Heart right ventricle (tissue), 16 donors: ENCODE measurements at places on chromosomes 4 and X. TPM values are rescaled to one million over a fixed set of nuclear protein-coding genes. Genes with fewer than 3 reads are reported as not detected.

Gene CXCL3
- 1.9 TPM for total RNA-seq

Gene IL3RA
- 4.5 TPM for total RNA-seq

Gene DDX3X
- 143 TPM for total RNA-seq

Gene SUPT20HL1
- total RNA-seq = not detected

Gene PTPN13
- 2.5 TPM for total RNA-seq

Gene F11
- total RNA-seq = not detected

Gene WAS
- 14.3 TPM for total RNA-seq

DNA sequence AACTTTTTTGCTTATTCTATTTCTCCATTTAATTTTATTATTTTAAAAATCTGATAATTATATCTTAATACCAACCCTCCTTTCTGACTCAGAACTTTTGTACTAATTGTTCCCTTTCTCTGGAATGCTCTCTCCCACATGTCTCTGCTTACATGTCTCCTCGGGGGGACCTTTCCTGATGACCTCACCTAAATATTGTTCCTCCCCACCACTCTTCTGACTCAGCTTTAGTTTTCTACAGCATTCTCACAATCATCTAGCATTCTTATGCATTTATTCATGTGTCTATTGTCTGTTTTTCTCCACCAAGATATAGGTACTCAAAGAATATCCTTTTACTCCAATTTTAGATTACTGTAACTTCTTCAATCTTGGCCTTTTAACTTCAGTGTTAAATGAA lies 128.7 kb downstream of the MSL3 start:
- no peaks in the 10 kb centered on the region for H3K36me3 ChIP-seq
- H3K4me3 ChIP-seq = no peak overlapping the region
- DNase-seq = no peak

DNA sequence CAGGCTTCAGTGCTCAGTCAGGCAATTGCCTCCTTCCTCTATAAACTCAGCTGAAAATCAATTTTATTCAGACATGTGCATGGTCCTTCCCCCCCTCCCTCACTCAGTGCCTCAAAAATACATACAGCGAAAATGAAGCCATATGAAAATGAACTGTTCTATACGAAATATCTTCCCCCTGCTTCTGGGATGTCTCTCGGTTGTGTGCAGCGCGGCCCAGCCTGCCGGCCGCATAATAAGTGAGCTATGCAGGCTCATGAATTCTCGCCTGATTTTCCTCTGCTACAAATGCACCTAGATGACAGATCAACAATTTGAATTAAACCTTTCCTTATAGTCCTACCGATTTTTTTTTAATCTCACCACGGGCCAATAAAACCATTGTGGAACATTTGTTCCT lies 252.9 kb downstream of the CRLF2 start:
- no peak overlapping the region for H3K27ac ChIP-seq
- H3K27me3 ChIP-seq = no peaks in the 10 kb centered on the region
- no peaks in the 10 kb centered on the region for H3K36me3 ChIP-seq
- no peak overlapping the region for H3K4me3 ChIP-seq
- H3K4me1 ChIP-seq = no peaks in the 10 kb centered on the region

DNA sequence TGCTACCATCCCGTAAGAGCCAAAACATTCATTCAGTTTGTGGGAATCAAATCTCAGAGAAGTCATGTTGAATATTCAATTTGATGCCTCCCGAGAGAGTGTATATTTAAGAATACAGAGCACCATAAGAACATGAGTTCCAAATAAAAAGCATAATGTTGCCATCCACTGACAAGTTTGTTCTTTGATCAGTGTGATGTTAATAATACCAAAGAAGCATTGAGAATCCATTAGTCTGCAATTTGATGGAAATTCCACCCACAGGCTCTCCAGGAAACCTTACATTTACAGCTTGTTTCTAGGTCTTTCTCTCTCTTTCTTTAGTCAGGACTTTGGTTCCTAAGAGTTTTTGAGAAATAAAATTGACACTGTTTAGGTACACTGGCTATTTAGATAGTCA lies 200.6 kb upstream of the SFRP2 start:
- H3K27me3 ChIP-seq = no peaks in the 10 kb centered on the region
- no peaks in the 10 kb centered on the region for H3K4me1 ChIP-seq
- no peak overlapping the region for H3K4me3 ChIP-seq
- H3K27ac ChIP-seq = no peak overlapping the region
- no peaks in the 10 kb centered on the region for H3K36me3 ChIP-seq
- DNase-seq = no peak

GRCh38 chr4:94653984-94654609 lies 103.7 kb upstream of the BMPR1B start:
- H3K27ac ChIP-seq = no peak overlapping the region
- no peaks in the 10 kb centered on the region for H3K27me3 ChIP-seq
- no peak overlapping the region for H3K4me3 ChIP-seq
- DNase-seq = no peak
- peaks cover 23% of the 10 kb centered on the region for H3K4me1 ChIP-seq

- H3K4me1 ChIP-seq = peaks cover 12% of the 10 kb centered on the region
- H3K27ac ChIP-seq = no peak overlapping the region
- H3K36me3 ChIP-seq = no peaks in the 10 kb centered on the region
- H3K27me3 ChIP-seq = no peaks in the 10 kb centered on the region
- no peak for DNase-seq
- H3K4me3 ChIP-seq = no peak overlapping the region
Measured at GRCh38 chrX:133609166-133609565, 193.9 kb upstream of the GPC4 start.

GRCh38 chrX:106987488-106987887 lies 12.5 kb downstream of the MORC4 start:
- DNase-seq = no peak
- H3K27ac ChIP-seq = no peak overlapping the region
- H3K27me3 ChIP-seq = no peaks in the 10 kb centered on the region
- no peaks in the 10 kb centered on the region for H3K36me3 ChIP-seq
- no peaks in the 10 kb centered on the region for H3K4me1 ChIP-seq
- no peak overlapping the region for H3K4me3 ChIP-seq

DNA sequence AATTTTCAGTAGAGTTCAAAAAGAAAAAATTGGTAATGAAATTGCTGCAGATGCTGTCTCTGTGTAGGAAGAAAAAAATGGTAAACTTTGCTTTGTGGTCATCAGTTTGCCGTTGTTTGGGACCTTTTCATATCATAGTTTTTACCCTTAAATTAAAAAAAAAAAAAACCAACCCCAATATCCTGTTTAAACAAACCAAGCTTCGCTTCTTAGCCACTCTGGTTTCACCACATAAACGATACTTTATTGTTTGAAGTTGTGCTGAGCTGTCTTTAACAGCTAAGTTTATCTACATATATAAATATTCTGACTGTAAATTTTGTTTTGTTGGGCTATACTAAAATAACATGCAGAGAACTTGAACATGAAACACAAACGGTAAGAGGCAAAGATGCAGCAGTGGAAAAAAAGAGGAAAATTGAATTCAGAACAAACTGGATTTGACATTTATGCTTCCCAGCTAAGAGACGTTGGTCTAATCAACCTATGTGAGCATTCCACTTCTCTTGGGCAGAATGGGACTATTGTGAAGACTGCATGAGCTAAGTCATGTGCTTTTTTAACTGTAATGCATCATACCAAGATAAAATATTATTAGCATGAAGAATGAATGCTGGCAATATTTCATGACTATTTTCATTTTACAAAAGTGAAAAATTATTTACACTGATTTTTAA lies 15.7 kb upstream of the H2AZ1 start:
- no peaks in the 10 kb centered on the region for H3K27me3 ChIP-seq
- no peaks in the 10 kb centered on the region for H3K4me1 ChIP-seq
- no peak overlapping the region for H3K4me3 ChIP-seq
- DNase-seq = no peak
- H3K36me3 ChIP-seq = no peaks in the 10 kb centered on the region

DNA sequence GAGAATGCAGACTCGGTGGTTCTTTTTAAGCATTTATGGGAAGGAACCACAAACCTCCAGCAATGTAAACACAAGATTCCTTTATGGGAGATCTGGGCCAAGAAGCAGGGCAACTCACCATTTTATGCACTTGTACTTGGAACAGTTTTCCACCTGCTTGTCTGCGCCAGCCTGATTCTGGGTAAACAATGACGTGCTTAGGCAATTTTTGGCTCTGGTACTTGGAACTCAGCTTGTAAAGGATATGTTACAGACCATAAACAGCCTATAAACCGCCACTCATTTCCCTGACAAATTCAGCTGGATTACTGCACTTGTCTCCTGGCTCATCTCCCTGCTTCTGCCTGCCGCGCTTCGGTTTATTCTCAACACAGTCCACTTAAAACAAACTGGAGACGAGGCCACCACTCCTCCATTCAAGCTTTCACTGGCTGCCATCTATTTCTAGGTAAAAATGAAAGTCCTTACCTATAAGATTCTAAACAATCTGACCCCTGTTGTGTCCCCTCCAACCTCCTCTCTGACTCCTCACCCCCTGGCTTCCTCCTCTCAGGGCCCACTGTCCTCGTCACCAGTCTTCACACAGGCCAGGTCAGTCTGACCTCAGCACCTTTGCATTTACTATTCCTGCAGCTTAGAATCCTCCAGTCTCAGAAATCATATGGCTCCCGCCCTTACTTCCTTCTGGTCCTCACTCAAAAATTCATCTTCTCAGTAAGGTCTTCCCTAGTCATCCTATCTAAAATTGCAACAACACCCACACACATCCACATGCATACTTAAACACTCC lies 205.9 kb upstream of the GALNT7 start:
- no peaks in the 10 kb centered on the region for H3K36me3 ChIP-seq
- no peak overlapping the region for H3K4me3 ChIP-seq
- H3K4me1 ChIP-seq = no peaks in the 10 kb centered on the region
- H3K27me3 ChIP-seq = no peaks in the 10 kb centered on the region
- H3K27ac ChIP-seq = no peak overlapping the region

DNA sequence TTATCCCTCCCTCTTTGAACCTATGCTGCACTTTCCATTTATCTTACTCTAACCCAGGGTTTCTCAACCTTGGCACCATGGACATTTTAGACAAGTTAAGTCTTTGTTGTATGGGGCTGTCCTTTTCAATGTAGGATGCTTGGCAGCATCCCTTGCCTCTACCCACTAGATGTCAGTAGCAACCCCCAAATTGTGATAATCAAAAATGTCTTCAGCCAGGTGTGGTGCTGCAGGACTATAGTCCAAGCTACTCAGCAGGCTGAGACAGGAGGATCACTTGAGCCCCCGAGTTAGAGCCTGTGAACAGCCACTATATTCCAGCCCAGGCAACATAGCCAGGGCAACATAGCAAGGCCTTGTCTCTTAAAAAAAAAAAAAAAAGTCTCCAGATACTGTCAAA lies 7.0 kb downstream of the LRCH2 start:
- H3K36me3 ChIP-seq = no peaks in the 10 kb centered on the region
- no peaks in the 10 kb centered on the region for H3K4me1 ChIP-seq
- no peak for DNase-seq
- peaks cover 84% of the 10 kb centered on the region for H3K27me3 ChIP-seq
- no peak overlapping the region for H3K27ac ChIP-seq

- no peak overlapping the region for H3K4me3 ChIP-seq
- H3K27me3 ChIP-seq = peaks cover 90% of the 10 kb centered on the region
- H3K27ac ChIP-seq = no peak overlapping the region
- no peak for DNase-seq
Measured at GRCh38 chr4:118350961-118351360, 1.8 kb downstream of the PRSS12 start.

DNA sequence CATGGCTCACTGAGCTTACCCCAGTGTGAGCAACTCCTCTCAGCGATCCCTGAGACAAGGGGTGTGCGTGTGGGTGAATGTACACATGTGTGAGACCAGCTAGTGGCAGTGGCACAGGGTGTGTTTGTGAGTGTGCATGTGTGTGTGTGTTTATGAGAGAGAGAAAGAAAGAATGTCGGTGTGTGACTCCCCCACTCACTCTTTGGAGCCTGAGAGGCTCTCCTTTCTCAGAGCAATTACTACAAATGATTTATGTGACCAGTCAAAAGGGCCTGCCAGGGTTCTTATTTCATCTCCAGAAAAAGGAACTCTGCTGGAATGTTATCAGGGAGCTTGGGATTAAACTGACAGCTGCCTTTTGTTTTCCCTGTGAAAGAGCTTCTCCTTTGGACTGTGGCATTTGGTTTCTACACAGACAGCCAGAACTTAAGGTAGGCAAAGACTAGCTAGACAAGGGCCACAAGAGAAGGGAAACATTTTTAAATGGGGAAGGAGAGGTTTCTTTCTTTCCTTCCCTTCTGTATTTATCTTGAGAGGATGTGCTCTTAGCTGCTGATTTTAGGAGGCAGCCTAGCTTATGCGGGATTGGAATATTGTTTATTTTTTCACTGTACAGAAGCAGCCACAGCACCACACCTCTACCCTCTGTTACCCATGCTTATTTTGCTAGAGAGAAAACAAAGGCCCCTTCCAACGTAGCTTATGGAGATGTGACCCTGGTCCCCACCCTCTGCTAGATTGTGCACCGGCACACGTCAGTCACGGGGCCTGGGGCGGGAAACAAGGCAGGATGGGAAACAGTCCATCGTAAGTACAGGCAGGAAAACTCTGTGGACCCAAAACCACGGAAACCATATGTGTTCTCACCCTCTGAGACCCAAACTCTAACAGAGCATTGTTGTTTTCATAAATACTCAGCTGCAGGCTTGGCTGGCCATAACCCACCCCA lies 143.5 kb downstream of the MGST2 start:
- peak; percentile 14 for DNase-seq
- no peaks in the 10 kb centered on the region for H3K27me3 ChIP-seq
- no peak overlapping the region for H3K4me3 ChIP-seq
- no peaks in the 10 kb centered on the region for H3K36me3 ChIP-seq

GRCh38 chr4:89753601-89754066 lies 83.3 kb downstream of the SNCA start:
- peaks cover 10% of the 10 kb centered on the region for H3K4me1 ChIP-seq

DNA sequence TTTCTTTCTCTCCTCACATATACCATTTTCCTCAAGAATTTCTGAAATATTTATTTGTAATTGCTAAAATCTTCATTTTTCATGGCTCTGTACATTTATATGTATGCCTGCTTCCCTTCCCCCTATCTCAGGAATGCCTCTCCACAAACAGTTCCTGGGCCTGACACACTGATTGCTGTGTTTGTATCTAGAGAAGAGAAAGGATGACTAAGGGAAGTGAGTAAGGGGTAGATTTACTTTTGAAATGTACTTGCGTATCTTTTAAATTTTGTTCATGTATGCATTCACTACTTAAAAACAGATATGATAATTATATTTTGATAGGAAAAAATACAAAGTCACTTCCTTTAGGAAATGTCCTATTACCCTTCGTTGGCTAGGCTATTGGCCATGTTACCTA lies 790.8 kb downstream of the PCDH18 start:
- no peaks in the 10 kb centered on the region for H3K27me3 ChIP-seq
- DNase-seq = no peak
- H3K36me3 ChIP-seq = no peaks in the 10 kb centered on the region

DNA sequence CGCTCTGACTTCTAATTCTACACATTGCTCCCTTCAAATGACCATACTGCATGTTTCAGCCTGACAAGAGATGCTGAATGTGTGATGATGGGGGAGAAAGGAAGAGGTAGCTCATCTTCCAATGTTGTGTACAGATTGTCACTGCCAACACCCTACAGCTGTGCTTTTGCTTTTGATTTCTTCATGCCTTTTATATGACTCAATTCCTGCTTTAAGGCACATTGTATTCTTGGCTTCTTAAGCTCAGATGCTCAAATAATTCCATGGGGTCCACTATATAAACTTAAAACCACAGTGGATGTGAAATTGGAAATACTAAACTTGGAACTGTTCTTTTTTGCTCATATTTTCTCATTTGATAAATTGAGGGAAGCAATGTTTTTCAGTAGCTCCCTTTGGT lies 183.2 kb upstream of the WDFY3 start:
- no peak for DNase-seq
- H3K4me1 ChIP-seq = peaks cover 29% of the 10 kb centered on the region
- H3K36me3 ChIP-seq = no peaks in the 10 kb centered on the region
- no peak overlapping the region for H3K27ac ChIP-seq
- no peaks in the 10 kb centered on the region for H3K27me3 ChIP-seq
- H3K4me3 ChIP-seq = no peak overlapping the region
